Articular chondrocyte of knee joint (primary cell): ENCODE measurements at places on chromosomes 12 and 14. TPM values are rescaled to one million over a fixed set of nuclear protein-coding genes. Genes with fewer than 3 reads are reported as not detected.

The DBX2 gene
- not detected in 2 replicates for total RNA-seq

The NEDD1 gene
- 29.4 and 35.8 TPM in 2 replicates for total RNA-seq

The CNIH1 gene
- total RNA-seq, result 318 and 367 TPM in 2 replicates

The SLC2A14 gene
- total RNA-seq, result not detected in 2 replicates

The ATP5F1B gene
- total RNA-seq, result 367 and 370 TPM in 2 replicates
